ENCODE measurements at places on chromosomes 5 and 9.

DNA sequence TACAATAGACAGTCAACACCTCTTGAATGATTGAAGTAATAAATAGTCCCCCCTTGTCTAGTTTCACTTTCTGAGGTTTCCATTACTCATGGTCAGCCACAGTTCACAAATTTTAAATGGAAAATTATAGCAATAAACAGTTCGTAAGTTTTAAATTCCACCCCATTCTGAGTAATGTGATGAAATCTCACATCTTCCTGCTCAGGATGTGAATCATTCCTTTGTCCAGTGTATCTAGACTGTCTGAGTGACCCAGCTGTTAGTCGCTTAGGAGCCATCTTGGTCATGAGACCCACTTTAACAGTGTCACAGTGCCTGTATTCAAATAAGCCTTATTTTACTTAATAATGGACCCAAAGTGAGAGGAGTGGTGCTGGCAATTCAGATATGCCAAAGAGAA, 311.6 kb upstream of the PRR16 start:
- no peak for DNase-seq

DNA sequence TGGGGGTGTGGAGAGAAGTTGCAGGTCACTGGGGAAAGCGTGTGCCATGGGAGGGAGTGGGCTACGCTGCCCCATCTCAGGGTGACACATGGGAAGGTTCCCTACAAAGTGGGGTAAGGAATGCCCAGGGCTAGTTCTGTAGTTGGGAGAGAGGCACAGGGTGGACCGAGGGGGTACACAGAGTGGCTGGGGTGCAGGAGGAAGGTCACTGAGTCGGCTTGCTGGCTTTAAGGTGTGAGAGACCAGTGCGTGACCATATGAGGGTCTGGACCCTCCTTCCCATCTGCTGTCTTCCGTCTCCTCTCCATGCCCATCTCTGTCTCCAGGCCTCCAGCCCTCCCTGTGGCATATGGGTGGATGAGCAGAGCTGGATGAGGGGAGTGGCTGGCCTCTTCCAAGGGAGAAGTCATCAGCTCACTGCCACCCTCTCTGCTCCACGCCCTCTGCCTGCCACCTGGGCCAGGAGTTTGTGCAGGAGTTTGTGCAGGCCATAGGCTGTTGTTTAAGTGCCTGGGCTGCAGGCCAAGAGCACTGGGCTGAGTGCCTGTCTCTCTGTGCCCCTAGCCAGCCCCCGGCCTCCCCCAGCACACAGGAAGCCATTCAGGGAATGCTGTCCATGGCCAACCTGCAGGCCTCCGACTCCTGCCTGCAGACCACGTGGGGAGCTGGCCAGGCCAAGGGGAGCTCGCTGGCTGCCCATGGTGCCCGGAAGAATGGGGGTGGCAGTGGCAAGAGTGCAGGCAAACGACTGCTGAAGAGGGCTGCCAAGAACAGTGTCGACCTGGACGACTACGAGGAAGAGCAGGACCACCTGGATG, 96.8 kb downstream of the PHF2 start:
- DNase-seq, result peak; percentile 35

DNA sequence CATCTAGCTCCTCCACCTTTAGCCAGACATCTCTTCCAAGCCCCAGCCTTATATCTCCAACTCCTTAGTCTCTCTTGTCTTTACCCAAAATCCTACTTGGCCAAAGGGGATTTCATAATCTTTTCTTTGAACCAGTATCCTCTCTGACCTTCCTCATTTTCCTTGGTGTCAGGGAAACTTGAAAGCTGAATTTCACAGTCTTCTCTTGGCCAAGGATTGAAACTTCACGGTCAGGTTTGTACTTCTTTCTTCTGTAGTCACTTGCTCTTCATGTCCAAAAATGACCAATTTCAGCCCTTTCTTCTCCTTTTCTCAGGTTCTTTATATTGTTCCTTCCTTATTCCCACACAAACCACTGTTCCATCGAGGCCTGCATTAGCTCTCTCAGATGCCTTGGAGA, 473.7 kb upstream of the KLF4 start:
- DNase-seq, result no peak

GRCh38 chr9:948497-948896, 28.0 kb upstream of the DMRT3 start:
- DNase-seq, result no peak

GRCh38 chr5:158808542-158808941, 291.2 kb downstream of the EBF1 start:
- DNase-seq, result no peak

DNA sequence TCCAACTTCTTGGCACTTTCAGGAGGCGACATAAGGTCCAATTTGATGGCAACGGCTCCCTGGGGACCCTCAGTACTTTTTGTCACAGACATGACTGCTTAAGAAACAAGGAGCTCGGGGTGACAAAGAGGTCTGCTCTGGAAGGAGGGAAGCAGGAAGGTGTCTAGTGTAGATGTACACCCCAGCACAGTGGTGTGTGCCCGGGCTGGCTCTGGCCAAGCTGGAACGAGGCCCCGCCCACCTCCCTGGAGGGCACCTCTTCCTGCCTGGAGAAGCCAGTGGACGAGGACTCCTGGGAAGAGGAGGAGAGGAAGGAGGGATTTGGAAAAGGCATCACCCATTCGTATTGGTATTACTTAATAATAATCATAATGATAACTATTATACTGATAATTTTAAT, at the start of gene SLC36A2:
Gene SLC36A2 (minus strand): TSS at position 191 of the 400 bp plus-strand sequence. CDS start 99 bp downstream, at position 92.
- DNase-seq, result no peak

DNA sequence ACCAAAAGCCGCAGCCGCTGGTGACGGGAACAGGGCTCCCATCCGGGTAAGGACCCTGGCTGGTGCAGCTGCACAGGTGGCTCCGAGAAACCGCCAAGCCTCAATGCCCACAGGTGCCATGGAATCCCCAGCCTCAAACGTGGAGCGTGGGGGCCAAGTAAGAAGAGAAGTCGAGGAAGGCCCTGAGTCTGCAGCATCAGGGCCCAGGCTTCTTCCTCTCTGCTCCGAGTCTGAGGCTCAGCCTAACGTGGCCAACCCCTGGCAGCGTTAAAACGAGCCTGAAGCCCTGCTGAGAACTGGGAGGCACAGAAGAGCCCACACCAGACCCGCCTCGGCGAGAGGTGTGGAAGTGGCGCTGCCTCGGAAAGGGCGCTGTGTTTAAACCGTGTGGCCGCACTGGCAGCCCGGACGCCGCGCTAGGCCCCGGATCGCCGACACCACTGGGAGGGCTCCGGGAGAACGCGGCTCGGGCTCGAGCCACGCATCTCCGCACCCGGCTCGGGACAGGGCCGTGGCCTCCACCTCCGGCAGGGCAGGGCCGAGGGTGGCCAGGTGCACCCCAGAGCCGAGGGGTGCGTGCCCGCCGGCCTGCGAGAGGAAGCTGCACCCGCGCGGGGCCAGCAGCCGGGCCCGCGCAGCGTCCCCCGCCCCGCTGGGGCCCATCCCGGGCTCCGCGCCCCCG, 730 bp downstream of the ZMYND19 start:
- DNase-seq, result peak; percentile 70

GRCh38 chr9:137496601-137497375, 37.7 kb upstream of the NSMF start:
- peak; percentile 38 for DNase-seq

DNA sequence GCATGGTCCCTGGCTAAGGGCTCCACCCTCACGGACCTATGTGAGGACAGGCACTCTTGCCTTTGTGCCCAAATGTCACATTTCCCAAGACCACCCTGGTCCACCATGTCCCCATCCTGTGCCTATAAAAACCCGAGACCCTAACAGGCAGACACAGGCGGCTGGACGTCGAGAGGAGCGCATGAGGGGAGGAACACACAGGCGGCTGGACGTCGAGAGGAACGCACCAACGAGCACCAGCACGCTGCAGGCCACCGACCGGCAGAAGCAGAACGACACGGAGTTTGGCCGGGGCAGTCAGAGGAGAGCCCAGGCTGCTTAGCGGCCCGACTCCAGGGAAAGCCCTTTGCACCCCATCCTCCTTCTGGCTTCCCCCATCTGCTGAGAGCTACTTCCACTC, 119.9 kb downstream of the ADAMTS2 start:
- DNase-seq, result no peak

GRCh38 chr9:13500034-13500433, 220.5 kb upstream of the MPDZ start:
- peak; percentile 24 for DNase-seq

GRCh38 chr5:176865964-176866363, 33.2 kb downstream of the HK3 start:
- no peak for DNase-seq

DNA sequence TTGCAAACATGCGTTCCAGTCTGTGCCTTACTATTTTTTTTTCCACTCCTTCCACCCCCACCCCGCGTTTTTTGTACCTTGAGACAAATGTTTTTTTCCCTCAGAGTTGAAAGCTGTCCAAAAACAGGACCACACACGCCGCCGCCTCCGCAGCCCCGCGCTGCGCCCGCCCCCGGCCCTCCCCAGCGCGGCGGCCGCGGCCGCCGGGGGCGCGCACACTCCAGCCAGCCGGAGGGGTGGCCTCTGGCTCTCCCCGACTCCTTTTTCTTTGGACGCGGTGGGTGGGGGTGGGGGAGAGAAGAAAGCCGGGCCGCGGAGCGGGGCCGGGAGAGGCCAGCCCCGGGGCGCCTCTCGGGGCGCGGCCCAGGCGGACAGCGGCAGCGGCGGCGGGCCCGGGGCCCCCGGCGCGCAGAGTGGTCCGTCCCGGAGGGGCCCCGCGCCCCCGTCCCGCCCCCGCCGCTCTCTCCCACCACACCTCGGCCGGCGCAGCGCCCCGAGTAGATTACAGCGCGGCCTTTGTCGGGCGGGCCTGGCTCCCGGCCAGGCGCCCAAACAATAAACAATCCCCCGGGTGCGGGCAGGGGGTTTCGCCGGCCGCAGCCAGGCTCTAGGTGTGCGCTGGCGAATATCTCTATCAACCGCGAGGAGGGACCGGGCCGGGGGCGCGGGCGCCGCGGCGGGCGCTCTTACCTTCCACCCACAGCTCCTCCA, 10.9 kb downstream of the PTCH1 start:
- DNase-seq, result peak; percentile 86

DNA sequence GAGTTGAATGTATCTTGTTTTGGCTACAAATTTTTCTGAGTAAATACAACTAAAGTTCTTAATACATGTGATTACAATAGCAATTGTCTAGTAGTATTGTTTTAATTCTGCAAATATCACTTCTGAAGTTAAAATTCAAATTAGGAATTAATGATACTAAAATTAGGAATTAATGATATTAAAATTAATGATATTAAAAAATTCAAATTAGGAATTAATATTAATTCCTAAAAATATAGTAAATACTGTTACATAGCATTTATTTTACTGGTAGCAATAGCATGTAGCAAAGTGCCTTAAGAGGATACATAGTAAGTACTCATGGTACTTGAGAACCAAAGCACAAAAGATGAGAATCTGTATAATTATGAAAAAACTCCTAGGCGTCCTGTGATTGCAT, 136.2 kb downstream of the DMXL1 start:
- DNase-seq, result no peak

DNA sequence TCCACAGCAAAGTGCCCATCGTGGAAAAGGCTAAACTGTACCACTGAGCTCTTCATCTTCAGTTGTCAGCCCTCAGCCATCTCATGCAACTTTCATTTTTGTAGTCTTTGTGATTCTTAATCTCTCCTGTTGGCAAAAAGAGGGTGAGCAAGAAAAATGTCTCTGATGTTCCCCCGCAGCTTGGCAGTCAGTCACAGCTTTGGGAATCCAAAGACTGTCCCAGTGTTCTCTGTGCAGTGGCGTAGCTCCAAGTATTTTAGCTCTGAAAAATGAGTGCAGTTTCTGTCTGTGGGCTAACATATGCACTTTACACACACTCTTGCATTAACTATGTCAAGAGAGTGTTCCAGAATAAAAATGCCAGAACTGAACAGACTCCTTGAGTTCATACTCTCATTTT, 372.2 kb downstream of the TMEM232 start:
- no peak for DNase-seq

DNA sequence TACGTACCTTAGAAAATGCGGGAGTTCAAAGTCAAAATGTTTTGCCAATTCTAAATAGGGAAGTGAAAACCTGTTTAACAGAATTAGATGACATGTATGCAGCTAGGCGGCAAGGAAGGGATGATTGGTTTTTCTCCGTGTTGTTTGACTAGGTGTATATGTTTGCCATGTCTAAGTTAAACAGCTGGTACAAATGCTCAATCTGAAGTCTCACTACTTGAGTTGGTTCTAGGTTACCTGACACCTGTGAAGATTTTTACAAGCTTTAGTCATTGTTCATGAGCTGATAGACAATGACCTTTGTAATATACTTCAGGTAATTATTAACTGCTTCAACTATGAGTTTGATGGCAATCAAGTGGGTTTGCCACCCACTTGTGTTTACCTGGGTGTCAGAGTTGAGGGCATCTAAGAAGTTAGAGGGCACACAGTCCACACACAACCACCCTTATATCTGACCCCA, 74.3 kb downstream of the SLC44A1 start:
- DNase-seq, result no peak

DNA sequence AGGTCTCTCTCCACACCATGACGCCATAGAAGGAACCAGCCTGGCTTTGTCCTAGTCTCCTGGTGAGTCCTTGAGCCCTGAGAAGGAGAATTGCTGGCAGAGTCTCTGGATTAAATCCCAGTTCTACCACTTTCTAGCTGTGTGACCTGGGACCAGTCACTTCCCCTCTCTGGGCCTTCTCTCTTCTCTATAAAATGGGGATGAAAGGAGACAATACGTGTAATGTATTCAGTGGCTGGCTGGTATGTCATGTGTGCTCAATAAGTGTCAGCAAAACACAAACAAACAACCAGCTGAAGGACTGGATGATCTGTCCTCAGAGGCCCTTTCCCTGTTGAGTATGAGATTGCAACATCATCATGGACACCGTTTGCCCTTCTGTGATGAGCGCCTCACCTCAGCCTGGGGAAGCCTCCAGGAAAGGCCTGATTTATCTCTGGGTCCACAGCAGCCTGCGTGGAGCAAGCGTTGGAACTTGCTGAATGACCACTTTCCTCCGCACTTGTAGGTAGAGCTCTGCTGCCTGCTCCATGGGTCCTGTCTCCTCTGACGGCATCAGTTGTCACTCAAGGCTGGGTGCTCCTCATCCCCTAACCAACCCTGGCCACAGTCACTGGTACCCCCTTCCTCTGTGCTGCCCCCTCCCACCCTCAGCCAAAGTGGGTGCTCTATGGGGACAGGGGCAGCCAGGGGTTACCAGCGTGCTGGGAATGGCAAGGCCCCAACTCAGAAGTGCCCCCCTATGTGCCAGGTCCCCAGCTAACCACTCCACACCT, 3.6 kb upstream of the NR5A1 start:
- peak; percentile 14 for DNase-seq

GRCh38 chr9:114119242-114120191, 20.4 kb upstream of the KIF12 start:
- DNase-seq, result no peak

- no peak for DNase-seq
Observed at GRCh38 chr9:95077053-95077765, 240.3 kb downstream of the FANCC start.

- no peak for DNase-seq
Observed at GRCh38 chr5:7209658-7210057, 186.3 kb upstream of the ADCY2 start.

DNA sequence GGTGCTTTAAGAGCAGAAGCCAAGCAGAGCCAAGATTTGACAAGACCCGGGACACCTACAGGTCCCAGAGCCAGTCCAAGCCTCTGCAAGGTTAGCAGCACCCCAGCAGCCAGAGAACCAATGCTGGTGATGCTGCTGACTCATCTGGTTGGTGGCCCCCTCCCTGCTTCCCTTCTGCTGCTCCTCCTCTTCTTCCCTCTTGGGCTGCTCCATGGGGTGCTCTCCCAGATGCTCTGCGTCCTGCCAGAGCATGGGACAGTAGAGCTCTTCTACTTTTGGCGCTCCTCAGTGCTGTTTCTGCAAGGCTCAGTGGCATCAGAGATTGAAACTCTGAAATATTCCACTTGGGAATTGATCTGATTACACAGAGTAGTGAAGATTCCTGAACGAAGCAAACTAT, 76.1 kb upstream of the SAP30L start:
- no peak for DNase-seq

GRCh38 chr5:59380350-59380951, 513.1 kb downstream of the PDE4D start:
- DNase-seq, result peak; percentile 28
